OCI-M1 (cell line): ENCODE measurements at places on chromosomes 16 and 17.

DNA sequence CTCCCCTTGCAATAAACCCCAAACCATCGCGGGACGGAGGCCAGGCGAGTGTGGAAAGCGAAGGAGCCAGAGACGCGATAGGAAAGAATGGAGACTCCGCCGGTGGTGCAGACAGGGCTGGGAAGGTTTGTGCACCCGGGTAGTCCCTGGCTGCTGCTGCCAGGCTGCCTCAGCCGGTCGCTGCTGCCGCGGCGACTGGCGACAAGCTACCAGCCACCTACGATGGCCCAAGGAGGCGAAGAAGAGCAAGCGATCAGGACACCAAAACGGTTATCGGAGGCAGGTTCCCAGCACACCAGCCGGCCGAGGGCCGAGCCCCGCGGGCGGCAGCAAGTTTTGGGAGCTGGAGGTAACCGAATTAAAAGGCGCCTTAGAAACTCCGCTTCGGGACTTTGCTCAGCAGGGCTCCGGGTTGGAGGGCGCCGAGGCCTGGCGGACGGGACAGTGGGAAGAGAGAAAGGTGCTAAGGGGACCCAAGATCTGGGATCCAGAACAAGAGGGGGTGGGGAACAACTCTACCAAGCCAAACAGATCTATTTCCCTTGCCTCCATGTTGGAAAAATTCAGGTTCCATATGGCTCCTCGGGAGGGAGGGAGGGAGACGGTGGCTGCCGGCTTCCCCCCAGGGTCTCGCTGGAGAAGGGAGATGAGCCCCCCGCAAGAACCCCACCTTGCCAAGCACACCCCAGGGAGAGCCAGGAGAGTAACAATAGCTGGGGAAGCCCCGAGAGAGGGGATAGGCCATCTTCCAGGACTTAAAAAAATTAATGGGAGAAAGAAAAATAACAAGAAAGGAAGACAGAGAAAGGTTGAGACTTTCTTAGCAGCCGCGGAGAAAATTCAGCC is 9.7 kb upstream of the HOXB2 start:
- DNase-seq: no peak

GRCh38 chr16:31361201-31362110 is 6.5 kb downstream of the ITGAX start:
- DNase-seq: no peak

- peak; percentile 65 for DNase-seq
Observed at GRCh38 chr17:63696381-63696961, 3.5 kb downstream of the LIMD2 start.

DNA sequence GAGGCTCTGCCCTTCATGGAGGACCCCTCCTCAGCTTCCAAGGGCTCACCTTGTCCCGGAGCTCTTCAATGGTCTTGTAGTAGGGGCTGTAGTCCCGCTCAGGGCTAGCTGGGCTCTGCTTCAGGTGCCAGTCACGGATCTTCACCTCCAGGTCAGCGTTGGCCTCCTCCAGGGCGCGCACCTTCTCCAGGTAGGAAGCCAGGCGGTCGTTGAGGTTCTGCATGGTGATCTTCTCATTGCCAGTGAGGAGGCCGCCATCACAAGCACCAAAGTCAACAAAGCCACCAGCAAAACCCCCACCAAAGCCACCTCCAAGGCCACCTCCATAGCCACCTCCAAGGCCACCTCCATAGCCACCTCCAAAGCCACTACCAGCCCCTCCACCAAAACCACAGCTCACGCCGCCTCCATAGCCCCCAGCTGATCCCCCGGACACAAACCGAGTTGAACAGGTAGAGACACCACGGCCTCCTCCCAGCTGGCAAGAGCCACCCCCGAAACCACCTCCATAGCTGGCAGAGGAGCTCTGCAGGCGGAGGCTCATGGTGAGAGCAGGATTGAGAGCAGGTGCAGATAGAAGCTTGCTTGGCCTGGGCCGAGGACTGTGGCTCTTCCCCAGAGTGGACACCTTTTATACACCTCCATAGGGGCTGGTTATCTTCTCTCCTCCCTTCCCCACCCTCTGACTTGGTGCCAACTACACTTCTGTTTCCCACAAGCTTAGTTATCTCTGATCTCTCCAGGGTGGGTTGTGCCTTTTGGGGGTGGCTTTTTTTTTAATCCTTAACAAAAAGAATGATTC is at the start of gene KRT13:
Gene KRT13 (minus strand): TSS at position 606 of the 802 bp plus-strand sequence. CDS start 62 bp downstream, at position 544.
- DNase-seq: no peak

DNA sequence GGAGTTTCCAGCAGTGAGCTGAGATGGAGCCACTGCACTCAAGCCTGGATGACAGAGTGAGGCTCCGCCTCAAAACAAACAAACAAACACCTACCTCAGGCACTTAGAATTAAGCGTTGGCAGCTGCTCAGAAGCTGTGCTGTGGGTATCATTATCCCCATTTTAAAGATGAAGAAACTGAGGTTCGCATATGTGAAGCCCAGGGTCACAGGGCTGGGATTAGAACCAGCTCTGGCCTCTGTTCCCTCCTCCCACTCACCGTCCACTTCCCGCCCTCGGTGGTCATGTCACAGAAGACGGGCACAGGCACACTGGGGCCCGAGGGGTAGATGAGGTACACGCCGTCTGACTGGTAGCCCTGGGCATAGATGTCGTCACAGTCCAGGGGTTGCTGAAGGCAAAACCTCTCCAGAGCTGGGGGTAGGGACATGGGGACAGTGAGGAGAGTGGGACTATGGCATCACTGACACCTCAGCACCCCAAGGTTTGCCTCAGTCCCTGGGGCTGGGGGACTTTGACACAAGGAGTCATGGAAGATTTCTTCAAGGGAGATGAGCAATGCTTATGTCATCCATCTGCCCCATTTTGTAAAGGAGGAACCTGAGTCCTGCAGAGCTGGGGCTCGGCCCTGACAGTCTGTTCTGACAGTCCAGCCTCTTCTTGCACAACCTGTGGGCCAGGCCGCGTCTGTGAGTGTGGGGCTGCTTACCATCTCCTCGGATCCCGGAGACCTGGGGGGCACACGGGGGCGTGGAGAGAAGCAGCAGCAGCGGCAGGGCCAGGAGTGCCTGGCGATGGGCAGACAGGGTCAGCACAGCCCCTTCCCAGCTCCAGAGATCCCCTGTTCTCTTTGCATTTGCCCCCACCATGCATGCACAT is 700 bp downstream of the MFAP4 start:
- DNase-seq: no peak

- DNase-seq: peak; percentile 67
Observed at GRCh38 chr17:49832840-49833599, 14.8 kb downstream of the TAC4 start.

GRCh38 chr16:30096105-30096861 is at the start of gene YPEL3:
TSS of gene YPEL3 (minus strand) at chr16:30096213. CDS start at chr16:30095482, 731 bp downstream.
- peak; percentile 95 for DNase-seq

- no peak for DNase-seq
Observed at GRCh38 chr16:16938009-16938408, 532.8 kb downstream of the XYLT1 start.

DNA sequence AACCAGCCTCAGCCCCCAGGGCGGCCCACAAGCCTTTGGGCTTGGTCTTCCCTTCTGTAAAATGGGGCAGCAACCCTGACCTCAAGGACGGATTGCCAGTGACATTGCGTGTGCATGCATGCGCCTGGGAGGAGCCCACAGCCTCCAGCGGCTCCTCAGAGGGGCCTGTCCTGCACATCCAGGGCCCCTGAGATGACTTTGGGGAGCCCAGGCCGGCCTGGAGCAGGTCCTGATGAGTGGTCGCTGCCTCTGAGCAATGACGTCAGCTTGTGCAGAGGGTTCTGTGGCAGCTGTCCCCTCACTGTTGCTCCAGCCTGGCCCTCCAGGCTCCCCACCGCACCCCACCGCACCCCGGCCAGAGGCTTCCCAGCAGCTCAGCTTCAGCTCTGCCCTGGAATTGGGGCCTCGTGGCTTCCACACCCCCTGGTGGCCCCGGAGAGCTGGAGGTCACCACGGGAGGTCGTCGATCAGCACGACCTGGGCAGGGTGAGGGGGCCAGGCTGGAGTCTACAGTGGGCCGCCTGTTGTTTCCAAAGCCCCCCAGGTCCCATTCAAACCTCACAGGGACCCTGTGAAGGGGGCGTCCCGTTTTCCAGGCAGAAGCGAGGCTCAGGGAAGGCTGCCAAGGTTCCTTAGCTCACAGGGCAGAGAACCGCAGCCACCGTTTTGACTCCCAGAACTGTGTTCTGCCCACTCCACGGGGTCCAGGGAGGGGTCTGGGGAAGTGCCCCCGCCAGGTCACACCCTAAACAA is 341.8 kb downstream of the SEC14L1 start:
- DNase-seq: no peak

GRCh38 chr17:67421869-67422273 is 44.8 kb downstream of the PITPNC1 start:
- DNase-seq: no peak

GRCh38 chr17:19812407-19812806 is 55.3 kb downstream of the ULK2 start:
- peak; percentile 1 for DNase-seq

DNA sequence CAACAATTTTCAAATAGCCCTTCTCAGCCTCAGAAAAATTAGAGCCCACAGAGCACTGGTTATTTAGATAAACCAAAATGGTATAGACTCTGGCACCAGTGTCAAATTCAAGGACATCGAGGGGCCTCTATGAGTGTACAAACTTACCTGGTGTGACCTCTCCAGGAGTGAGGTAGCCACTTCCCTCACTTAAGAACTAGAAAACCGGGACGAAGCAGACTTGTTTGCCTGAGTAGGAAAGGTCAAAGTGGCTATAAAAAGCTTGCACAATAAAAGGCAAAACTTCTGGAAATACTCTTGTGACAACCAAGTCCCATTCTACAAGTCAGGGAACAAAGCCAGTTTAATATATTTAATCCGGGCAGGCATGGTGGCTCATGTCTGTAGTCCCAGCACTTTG is 39.2 kb upstream of the PRSS54 start:
- no peak for DNase-seq

DNA sequence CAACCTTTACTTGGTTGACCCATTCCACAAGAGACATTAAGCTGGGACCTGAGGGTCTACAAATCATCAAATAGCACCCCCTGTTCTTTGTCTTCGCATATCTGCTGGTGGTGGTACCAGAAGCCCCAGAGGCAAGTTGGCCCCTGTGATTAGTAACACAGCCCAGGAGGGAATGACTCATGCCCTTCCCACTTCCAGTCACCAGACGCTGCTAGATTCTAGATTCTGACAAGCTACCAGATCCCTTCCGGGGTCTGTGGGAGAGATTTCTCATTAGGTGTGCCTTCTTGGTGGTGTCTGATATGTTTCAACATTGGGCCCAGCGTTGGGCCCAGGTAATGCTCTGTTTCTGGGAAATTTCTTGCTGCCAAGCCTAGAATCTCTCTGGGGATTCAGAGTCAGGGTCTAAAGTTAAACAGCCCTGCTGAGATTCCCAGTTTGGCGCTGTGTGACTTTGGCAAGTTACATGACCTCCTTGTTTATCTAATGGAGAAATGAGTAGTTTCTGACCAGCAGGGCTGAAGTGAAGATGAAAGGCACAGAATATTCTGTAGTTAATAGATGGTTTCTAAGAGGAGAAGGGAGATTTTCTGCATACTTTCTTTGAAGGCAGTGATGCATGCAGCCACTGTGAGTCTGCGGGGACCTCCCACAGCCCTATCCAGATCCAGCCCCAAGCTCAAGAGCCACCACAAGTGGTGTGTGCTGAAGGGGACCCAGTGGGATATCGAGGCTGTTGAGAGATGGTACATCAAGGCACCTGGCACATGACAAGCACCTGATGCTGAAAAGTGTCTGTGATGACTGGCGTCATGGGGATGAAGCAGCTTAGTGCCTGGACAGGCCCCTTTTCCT is 3.9 kb downstream of the TRPV2 start:
- peak; percentile 79 for DNase-seq

DNA sequence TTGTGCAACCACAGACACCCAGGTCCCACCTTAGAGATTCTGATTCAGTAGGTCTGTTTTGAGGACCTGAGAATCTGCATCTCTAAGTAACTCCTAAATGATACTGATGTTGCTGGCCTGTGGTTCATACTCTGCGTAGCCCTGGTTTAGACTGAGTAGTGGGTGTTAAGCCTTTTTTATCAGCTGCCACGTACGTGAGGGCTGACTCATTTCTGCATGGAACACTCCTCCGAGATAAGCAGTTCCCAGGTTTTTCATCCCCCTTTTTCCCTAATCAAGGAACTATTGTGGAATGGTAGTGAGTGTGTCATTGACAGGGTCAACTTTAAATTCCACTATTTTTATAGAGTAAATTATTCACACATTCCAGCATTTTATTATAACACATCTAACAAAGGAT is 26.1 kb downstream of the CDRT4 start:
- DNase-seq: no peak

DNA sequence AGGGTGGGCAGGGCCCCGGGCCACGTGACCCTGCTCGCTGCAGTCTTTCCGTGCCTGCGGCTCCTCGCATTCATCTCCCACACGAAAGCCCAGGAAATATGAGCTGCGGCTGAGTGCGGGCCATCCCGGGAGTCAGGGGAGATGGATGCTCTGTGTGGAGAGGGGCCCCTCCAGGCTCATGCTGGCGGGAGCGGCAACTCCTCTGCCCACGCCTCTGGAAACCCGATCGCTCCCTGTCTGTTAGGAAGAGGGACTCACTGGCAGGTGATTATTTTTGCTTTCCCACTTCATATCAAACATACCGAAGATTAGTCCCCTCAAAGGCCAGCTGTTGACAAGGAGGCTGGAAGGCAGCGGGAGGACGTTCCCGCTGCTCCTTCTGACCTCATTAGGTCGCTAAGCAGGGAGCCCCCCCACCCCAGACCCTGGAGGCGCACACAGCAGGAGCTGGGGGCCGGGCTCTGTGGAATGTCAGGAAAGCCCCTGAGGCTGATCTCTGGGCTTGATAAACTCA is 228.5 kb downstream of the FOXL1 start:
- no peak for DNase-seq

DNA sequence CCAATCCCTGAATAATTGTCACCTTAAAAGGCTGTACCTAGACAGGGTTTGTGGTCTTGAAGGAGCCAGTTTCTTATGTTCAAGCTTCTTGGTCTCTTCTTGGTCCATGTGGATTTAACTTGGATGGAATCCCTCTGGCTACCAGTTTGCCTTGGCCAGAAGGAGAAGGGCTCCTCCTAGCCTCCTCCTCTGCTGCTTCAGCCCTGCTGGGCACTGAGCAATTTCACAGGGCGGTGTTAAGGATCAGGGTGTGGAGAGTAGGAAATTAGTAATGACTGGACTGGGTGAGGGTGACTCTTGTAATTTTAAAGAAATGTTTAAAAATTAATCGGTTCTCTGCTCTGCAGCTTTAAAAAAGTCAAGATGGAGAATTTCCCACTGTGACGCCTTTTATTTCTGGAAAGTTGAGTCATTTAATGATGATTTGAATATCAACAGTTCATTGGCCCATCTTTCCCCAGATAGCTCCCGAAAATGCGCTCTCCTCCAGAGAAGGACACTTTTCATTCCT is 96.4 kb downstream of the MSI2 start:
- no peak for DNase-seq

- DNase-seq: peak; percentile 98
Observed at GRCh38 chr17:36601303-36602029, at the start of gene MRM1. TSS of gene MRM1 (plus strand) at chr17:36601583. CDS start at chr17:36601811, 228 bp downstream.

- peak; percentile 44 for DNase-seq
Observed at GRCh38 chr17:37527249-37527851, 37.7 kb downstream of the DUSP14 start.

DNA sequence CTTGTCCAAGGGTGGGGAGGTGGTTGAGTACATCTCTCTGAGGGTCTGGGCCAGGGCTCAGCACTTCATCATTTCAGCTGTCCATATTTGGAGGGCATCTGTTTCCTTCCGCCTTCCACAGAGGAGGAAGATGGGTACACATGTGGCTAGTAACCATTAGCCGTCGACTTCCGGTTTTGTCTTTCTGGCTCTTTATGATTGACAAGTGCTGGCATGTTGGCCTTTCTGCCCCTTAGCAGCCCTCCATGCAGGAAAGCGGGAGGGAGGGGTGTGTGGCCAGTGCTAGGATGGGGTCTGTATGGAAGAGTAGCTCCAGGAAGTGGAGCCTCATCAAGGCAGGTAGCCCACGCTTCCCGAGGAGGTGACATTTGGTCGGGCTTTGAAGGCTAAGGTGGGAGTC is 69.6 kb downstream of the RAI1 start:
- DNase-seq: peak; percentile 3
